Osteoblast (primary cell): ENCODE measurements at places on chromosomes 5 and 9. TPM values are rescaled to one million over a fixed set of nuclear protein-coding genes. Genes with fewer than 3 reads are reported as not detected.
A peak's percentile ranks its signal among the peaks of the same experiment; 100 is the strongest.

The CYSRT1 gene
- total RNA-seq, result 1.1 and 1.5 TPM in 2 replicates

The ZNF454 gene
- total RNA-seq, result 2.5 and 3.8 TPM in 2 replicates

- peak; percentile 90 for DNase-seq
- no peaks in the 10 kb centered on the region for H3K27me3 ChIP-seq
- no peaks in the 10 kb centered on the region for H3K4me1 ChIP-seq
- H3K4me3 ChIP-seq, result peak within 1 kb of the TSS; percentile 81
- H3K27ac ChIP-seq, result no peak within 1 kb of the TSS
Measured at GRCh38 chr5:138138949-138139780, at the start of gene NME5. Gene NME5, minus strand, starts transcription at chr5:138139428. Its CDS starts 648 bp downstream, at chr5:138138780.

The FAM174A gene
- total RNA-seq, result 16.5 and 22.1 TPM in 2 replicates

The LCN10 gene
- total RNA-seq, result not detected in 2 replicates

DNA sequence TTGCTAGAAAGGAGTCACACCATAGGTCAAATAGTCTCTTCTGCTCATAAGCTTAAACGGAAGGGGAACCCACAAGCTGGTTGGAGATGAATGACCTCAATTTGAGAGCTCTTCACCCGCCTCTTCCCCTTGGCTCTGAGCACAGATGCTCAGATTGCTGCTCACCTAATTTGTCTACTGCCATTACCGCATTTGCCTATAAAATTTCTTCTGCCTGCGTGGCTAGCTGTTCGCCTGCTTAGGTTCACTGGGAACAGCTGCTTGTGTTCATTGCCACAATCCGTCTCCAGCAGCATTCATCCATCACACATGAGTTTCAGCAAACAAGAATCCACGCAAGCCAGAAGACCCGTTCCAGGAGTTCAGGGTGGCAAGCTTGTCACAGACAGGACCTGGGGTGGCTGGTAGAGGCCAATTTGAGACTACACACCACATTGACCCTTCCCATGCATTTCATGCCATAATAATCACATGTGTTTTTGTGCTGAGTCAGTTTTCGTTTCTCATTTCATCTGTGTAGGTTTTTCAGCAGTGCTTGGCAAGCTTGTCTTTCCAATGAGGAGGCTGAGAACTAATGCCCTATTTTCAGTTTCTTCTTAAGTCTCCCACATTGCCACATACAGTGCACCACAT is 50.2 kb upstream of the DNAH5 start:
- H3K4me3 ChIP-seq, result no peak overlapping the region
- H3K27ac ChIP-seq, result no peak overlapping the region
- no peak for DNase-seq
- H3K27me3 ChIP-seq, result no peaks in the 10 kb centered on the region
- no peaks in the 10 kb centered on the region for H3K4me1 ChIP-seq

DNA sequence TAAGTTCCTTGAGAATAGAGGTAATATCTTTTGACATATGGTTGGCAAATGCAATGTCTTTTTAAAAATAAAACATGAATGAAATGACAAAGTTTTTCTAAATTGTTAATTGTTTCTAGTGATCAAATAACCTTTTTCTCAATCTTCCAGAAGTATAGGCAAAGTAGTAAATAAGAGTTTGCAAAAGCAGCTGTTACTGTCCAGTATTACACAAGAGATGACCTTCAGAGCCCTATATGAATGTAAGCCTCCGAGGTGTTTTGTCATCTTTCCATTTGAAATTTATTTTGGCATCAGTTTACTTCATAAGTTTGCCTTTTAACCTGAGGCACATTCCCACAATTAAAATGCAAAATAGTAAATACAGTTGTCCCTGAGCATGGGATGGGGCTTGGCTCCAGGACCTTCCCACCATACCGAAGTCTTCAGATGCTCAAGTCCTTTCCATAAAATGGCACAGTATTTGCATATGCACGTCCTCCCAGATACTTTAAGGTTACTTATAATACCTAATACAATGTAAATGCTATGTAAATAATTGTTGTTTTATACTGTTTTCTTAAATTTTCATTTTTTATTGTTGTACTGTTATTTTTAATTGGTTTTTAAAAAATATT is 65.6 kb downstream of the MEGF9 start:
- no peak overlapping the region for H3K4me3 ChIP-seq

The DNAJC18 gene
- total RNA-seq, result 12.4 and 16.3 TPM in 2 replicates

- H3K4me3 ChIP-seq, result no peak overlapping the region
- H3K36me3 ChIP-seq, result no peaks in the 10 kb centered on the region
- H3K27ac ChIP-seq, result no peak overlapping the region
Measured at GRCh38 chr9:76162086-76162730, 232.0 kb downstream of the RFK start.

DNA sequence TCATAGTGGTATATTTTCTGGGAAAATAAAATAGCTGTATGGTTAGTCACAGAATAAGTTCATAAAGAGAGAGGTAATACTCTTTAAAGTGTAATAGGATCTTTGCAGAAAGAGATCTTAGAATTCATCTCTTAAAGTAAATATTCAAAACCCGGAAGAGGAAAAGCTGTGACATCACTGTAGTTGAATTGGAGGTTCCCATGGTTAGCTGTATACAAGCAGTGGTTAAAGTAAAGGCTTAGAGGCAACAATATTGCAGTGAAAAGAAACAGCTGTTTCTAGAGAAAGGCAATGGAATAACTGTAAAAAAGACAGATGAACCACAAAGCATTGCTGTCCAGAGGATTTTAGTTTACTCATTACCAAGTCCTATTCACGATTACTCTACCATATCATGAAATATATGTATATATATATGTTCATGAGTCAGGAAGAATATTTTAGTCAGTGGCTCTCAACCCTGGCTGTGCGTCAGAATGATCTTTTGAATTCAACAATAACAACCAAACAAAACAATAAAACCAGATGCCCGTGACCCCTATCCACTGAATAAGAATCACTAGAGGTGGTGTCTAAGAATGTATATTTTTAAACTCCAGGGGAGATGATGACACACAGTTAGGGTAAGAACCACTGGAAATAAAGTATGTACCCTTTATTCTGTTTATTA is 4.7 kb downstream of the ERCC6L2 start:
- H3K27ac ChIP-seq, result peak overlapping the region; percentile 60
- peak; percentile 73 for DNase-seq
- H3K27me3 ChIP-seq, result no peaks in the 10 kb centered on the region
- peaks cover 14% of the 10 kb centered on the region for H3K36me3 ChIP-seq

GRCh38 chr5:23482642-23483041 is 24.8 kb upstream of the PRDM9 start:
- DNase-seq, result no peak
- no peaks in the 10 kb centered on the region for H3K4me1 ChIP-seq
- H3K27me3 ChIP-seq, result no peaks in the 10 kb centered on the region
- H3K27ac ChIP-seq, result no peak overlapping the region
- no peak overlapping the region for H3K4me3 ChIP-seq
- H3K36me3 ChIP-seq, result no peaks in the 10 kb centered on the region

The SLC6A19 gene
- not detected in 2 replicates for total RNA-seq

DNA sequence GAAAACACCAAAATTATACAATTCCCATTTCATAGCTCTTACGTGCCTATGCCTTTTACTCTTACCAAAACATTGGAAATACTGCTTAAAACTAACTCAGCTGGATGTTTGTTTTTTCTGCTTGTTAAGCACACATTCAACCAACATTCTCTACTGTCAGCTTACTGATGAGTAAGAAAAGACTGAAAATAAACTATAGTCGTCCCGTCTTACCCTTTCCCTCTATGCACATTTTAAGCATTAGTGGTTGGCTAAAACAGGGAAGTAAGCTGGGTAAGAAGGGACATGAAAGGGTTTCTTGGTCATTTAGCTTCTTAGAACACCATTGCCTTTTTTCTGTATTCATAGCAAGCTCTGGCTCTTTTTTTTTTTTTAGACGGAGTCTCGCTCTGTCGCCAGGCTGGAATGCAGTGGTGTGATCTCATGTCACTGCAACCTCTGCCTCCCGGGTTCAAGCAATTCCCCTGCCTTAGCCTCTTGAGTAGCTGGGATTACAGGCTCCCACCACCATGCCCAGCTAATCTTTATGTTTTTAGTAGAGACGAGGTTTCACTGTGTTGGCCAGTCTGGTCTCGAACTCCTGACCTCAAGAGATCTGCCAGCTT is 232.1 kb upstream of the PCSK5 start:
- no peaks in the 10 kb centered on the region for H3K36me3 ChIP-seq
- no peak for DNase-seq
- H3K27me3 ChIP-seq, result no peaks in the 10 kb centered on the region
- H3K4me3 ChIP-seq, result no peak overlapping the region
- H3K4me1 ChIP-seq, result no peaks in the 10 kb centered on the region
- H3K27ac ChIP-seq, result no peak overlapping the region

GRCh38 chr9:5446451-5447236 is 3.7 kb upstream of the CD274 start:
- no peaks in the 10 kb centered on the region for H3K36me3 ChIP-seq
- H3K4me1 ChIP-seq, result peaks cover 19% of the 10 kb centered on the region
- no peak overlapping the region for H3K4me3 ChIP-seq
- no peak for DNase-seq
- no peak overlapping the region for H3K27ac ChIP-seq

DNA sequence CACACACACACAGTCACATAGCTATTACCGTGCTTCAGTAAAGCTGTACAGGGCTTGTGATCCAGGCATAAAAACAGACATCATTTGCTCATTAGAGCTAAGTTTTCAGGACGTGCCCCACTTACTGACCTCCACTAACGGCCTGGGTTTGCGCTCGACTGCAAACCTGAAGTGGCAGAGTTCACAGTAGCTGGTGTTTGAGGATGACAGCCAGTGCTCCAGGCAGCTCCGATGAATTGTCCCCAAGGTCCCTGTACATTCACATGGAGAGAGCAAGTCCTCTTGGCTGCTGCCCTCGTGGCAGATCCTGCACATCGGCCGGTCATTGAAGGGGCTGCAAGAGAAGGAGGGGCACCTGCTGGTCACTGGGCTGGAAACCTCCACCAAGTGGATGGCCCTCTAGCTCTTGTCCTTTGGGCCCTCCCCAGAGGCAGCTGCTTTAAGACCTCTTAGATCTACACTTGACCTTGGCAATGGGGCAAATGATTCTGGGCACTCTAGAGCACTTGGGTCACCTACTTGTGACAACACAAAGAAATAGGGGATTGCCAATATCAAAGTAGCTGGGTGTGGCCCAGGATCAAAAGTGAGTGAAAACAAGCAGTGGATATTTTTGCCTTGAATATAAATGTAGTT is 115.4 kb downstream of the MARCHF3 start:
- DNase-seq, result no peak
- H3K27me3 ChIP-seq, result no peaks in the 10 kb centered on the region
- H3K27ac ChIP-seq, result no peak overlapping the region
- no peak overlapping the region for H3K4me3 ChIP-seq
- no peaks in the 10 kb centered on the region for H3K36me3 ChIP-seq

The STKLD1 gene
- total RNA-seq, result 0.72 and 1.2 TPM in 2 replicates

GRCh38 chr5:150458802-150459557 is 9.4 kb upstream of the RPS14 start:
- H3K36me3 ChIP-seq, result no peaks in the 10 kb centered on the region
- peak; percentile 95 for DNase-seq
- H3K4me1 ChIP-seq, result peaks cover 5% of the 10 kb centered on the region
- no peaks in the 10 kb centered on the region for H3K27me3 ChIP-seq
- peak overlapping the region; percentile 35 for H3K4me3 ChIP-seq

GRCh38 chr5:33901156-33901555 is 9.4 kb upstream of the ADAMTS12 start:
- DNase-seq, result no peak
- no peaks in the 10 kb centered on the region for H3K4me1 ChIP-seq
- no peak overlapping the region for H3K4me3 ChIP-seq
- H3K27me3 ChIP-seq, result no peaks in the 10 kb centered on the region

The HBEGF gene
- 1.8 and 2.5 TPM in 2 replicates for total RNA-seq

DNA sequence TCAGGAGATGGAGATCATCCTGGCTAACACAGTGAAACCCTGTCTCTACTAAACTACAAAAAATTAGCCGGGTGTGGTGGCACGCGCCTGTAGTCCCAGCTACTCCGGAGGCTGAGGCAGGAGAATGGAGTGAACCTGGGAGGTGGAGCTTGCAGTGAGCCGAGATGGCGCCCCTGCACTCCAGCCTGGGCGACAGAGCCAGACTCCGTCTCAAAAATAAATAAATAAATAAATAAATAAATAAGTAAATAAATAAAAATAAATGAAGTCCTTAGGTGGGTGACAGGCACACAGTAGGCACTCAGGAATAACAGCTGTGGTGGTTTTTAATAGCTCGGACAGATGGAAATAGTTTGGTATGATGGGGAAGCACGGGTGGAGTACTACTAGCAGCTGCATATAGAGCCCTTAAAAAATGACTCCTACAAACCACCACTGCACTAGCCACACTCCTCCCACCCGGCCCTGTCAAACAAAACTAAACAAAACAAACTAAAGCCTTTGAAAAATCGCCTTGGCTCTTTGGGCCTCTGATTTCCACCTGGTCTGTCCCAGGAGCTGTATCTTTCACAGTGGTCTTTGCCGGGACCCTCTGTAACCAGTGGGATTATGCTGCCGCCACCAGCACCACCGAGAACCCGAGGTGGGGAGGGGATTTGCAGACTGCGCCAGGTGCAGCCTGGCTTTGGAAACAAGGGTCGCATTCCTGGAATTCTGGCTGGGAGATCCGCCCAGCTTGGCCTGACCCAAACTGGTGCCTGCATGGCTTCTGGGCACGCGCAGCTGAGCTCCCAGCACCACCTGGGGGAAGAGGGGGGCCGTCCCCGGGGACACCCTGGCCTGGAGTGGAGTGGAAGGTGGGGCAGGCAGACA is 5.1 kb upstream of the WDR5 start:
- H3K4me3 ChIP-seq, result no peak overlapping the region
- peak; percentile 89 for DNase-seq
- H3K36me3 ChIP-seq, result no peaks in the 10 kb centered on the region
- peaks cover 4% of the 10 kb centered on the region for H3K27me3 ChIP-seq
- H3K27ac ChIP-seq, result no peak overlapping the region
- peaks cover 7% of the 10 kb centered on the region for H3K4me1 ChIP-seq

GRCh38 chr9:42386477-42386876 is 203.0 kb downstream of the SPATA31A6 start:
- H3K36me3 ChIP-seq, result no peaks in the 10 kb centered on the region
- no peaks in the 10 kb centered on the region for H3K27me3 ChIP-seq
- H3K4me3 ChIP-seq, result no peak overlapping the region
- no peak for DNase-seq
- no peaks in the 10 kb centered on the region for H3K4me1 ChIP-seq
- no peak overlapping the region for H3K27ac ChIP-seq

The EGFL7 gene
- total RNA-seq, result 3.3 and 6.2 TPM in 2 replicates

GRCh38 chr9:37575511-37575914 is 667 bp downstream of the FBXO10 start:
- H3K4me1 ChIP-seq, result peaks cover 25% of the 10 kb centered on the region
- DNase-seq, result no peak
- no peaks in the 10 kb centered on the region for H3K27me3 ChIP-seq

GRCh38 chr9:72041775-72042194 is 18.6 kb downstream of the C9orf57 start:
- H3K27me3 ChIP-seq, result no peaks in the 10 kb centered on the region
- no peak overlapping the region for H3K4me3 ChIP-seq
- H3K27ac ChIP-seq, result no peak overlapping the region
- peaks cover 6% of the 10 kb centered on the region for H3K4me1 ChIP-seq
- no peak for DNase-seq
- H3K36me3 ChIP-seq, result no peaks in the 10 kb centered on the region

GRCh38 chr5:119355244-119355638 is 578 bp upstream of the TNFAIP8 start:
- peak overlapping the region; percentile 83 for H3K4me3 ChIP-seq
- no peaks in the 10 kb centered on the region for H3K36me3 ChIP-seq
- H3K27me3 ChIP-seq, result no peaks in the 10 kb centered on the region
- H3K27ac ChIP-seq, result no peak overlapping the region
- no peak for DNase-seq

- H3K27ac ChIP-seq, result no peak overlapping the region
- peaks cover 59% of the 10 kb centered on the region for H3K36me3 ChIP-seq
- no peaks in the 10 kb centered on the region for H3K27me3 ChIP-seq
- no peak overlapping the region for H3K4me3 ChIP-seq
- H3K4me1 ChIP-seq, result peaks cover 5% of the 10 kb centered on the region
- no peak for DNase-seq
Measured at GRCh38 chr5:112883192-112883591, 22.1 kb downstream of the SRP19 start.

The LRRC26 gene
- total RNA-seq, result not detected in 2 replicates
